Aorta (tissue), 5 donors: ENCODE measurements at places on chromosomes 12 and 14.
A peak's percentile ranks its signal among the peaks of the same experiment; 100 is the strongest.

- DNase-seq: no peak
These were observed 131.6 kb upstream of the GRIN2B start for GRCh38 chr12:14113031-14113430.

DNA sequence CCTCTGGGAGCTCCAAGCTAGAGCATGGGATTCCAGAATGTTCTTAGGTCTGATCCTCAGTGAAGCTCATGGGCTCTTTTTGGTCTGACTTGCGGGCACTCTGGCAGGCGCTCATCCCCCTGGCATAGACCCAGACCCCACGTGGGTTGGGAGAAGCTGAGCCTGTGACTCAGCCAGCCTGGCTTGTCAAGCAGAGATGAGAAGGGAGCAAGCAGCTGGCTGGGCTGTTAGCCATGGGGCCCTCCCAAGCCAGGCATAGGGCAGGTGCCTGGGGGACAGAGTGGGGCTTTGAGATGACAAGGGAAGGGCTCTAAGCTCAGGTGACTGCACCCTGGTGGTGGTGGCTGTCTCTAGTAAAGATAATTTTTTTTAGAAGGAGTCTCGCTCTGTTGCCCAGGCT lies 80.3 kb upstream of the NOS1 start:
- no peak for DNase-seq

DNA sequence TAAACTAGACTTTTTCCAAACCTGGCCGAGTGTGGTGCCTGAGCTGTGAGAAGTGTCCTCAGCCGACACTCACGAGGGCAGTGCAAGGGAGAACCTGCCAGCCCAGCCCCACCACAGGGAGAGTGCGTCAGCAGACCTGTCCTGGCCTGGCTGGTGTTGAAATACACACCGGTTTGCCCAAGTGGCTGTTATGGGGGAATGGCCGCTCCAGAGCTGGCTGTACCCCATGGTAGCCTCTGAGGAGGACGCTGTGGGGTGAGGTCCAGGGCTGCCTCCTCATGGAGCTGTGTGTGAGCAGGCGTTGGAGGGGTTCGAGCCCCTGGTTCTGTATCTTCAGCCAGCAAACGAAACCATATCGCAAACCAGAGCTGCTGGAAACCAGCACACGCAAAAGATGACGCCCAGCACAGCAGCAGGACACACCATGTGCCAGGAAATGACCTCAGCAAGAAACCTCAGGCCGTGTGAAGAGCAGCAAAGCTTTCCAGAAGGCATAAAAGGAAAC lies 9.4 kb downstream of the ANKRD9 start:
- peak; percentile 87 for DNase-seq

DNA sequence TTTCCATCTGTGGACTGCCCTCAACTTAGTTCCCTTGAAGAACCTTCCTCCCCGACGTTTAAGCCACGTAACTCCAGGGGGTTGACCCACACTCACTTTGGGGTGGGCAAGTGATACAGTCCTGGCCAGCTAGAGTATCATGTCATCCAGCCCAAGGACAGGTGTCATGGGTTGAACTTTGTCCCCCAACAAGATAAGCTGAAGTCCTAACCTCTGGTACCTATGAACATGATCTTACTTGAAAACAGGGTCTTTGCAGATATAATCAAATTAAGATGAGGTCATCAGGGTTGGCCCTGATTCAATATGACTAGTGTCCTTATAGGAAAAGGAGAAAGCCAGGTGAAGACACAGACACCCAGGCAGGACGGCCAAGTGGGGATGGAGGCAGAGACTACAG lies 68.6 kb downstream of the ITPK1 start:
- DNase-seq: no peak

DNA sequence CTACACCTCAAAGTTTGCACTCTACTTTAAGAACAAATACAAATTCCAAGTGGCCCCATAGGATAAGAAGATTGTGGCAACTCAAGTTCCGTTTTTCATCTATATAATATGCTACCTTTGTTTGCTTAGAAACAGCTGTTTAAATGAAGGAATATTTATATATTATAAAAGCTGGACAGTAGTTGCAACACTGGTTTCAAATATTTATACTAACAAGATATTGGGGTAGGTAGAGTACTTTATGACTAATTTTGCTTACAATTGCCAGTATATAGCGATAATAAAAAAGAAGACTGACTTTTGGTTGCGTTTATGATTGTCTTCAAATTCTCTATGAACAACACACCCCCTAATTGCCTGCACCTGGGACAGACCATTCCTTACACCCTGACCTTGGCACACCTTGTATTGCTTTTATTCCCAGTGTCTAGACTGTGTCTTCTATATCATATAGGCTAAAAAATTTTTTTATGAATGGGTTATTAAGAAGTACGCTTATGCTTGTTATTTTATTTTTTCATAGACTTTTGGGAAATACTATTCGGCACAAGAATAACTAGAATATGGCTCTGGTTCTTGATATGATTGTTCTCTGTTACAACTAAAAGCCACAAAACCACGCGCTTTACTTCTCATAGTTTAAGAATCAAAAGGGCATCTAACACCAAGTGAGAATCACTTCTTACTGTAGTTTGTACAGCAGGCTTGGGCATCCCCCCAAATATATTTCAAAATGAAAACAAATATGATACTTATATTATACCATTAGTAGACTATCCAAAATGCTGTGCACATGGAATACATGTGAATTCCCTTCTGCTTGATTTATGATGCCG lies 455.4 kb upstream of the DCN start:
- no peak for DNase-seq

DNA sequence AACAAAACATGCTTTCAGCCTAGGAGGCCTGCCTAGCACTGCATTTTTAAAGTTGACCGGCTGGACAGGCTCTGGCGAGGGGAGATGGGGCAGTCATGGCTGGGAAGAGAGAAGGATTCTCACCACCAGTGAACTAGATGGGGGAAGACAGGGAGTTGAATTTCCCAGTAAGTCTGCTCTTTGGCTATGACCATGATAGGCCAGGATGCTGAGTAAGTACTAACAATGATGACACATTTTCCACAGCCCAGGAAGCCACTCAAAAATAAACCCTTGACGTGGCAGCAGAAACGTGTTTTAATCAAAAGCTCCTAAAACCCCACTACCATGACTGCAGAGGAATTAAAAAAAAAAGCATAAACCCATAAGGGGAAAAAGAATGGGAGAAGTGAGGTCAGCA lies 19.0 kb downstream of the KCTD10 start:
- no peak for DNase-seq
